Spinal cord (tissue), 10 donors: ENCODE measurements at places on chromosomes 11 and 22. TPM values are rescaled to one million over a fixed set of nuclear protein-coding genes. Genes with fewer than 3 reads are reported as not detected.
A peak's percentile ranks its signal among the peaks of the same experiment; 100 is the strongest.

The PRG3 gene
- polyA plus RNA-seq = not detected

DNA sequence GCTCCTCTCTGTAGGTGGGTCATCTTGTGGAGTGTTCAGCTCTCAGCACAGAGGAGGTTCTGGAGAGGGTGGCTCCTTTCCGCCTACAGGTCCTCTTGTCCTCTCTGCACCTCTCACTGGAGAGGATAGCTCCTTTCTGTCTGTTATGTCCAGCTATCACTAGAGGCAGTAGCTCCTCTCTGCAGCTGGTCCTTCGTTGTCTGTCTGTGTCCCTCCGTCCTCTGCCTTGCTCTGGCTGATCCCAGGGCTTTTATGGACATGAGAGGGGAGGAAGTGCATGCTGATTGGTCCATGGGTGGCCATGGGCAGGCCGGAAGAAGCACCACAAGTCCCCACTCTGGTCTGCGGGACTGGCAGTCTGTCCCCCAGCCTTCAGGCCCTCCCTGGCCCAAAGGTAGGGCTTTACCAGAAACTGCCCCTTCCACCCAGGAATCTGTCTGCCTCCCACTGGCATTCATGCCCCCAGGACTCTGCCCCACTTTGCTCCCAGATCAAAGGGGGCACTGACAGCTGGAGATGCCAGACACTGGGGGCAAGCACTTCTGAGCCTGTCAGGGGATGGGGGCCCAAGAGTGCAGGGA is 38.6 kb upstream of the CALCB start:
- no peak for DNase-seq

The OR4A16 gene
- not detected for polyA plus RNA-seq

DNA sequence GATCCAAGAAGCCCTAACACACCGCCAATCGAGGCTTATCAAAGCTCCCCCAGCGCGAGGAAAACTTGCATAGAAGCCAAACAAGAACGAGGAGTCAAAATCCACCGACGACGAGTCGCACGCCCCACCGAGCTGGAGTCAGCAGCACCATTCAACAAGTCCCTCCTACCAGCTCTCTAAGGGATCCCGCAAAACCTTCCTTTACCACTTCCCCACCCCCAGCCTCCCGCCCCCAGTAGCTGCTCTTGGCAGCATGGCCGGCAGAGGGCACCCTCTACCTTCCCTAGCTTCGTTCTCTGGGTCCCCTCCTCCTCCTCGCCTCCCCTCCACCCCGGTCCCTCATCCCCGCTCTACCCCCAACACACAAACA is 1.4 kb downstream of the BDNF start:
- DNase-seq = no peak

The SLC15A3 gene
- polyA plus RNA-seq = 35.5 TPM

DNA sequence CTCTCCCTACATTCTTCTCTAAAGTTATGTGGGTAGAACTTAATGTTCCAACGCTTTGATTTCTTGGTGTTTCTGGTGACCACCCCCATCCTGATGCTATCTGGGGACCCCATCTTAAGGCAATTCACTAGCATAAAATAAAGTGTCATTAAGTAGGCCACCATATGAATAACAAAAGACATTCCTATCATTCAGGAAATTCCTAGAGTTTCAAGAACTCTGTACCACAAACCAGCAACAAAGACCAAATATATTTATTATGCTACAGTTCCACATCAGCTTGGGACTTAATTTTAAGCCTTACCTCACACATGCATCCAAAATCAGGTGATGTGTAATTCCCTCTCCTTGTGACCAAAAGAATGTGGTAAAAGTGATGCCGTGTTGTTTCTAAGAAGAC is 254.6 kb upstream of the LRRC4C start:
- no peak for DNase-seq

The SLC22A9 gene
- polyA plus RNA-seq = 0.11 TPM

GRCh38 chr11:118620529-118621070 is 13.2 kb downstream of the PHLDB1 start:
- no peak for DNase-seq

DNA sequence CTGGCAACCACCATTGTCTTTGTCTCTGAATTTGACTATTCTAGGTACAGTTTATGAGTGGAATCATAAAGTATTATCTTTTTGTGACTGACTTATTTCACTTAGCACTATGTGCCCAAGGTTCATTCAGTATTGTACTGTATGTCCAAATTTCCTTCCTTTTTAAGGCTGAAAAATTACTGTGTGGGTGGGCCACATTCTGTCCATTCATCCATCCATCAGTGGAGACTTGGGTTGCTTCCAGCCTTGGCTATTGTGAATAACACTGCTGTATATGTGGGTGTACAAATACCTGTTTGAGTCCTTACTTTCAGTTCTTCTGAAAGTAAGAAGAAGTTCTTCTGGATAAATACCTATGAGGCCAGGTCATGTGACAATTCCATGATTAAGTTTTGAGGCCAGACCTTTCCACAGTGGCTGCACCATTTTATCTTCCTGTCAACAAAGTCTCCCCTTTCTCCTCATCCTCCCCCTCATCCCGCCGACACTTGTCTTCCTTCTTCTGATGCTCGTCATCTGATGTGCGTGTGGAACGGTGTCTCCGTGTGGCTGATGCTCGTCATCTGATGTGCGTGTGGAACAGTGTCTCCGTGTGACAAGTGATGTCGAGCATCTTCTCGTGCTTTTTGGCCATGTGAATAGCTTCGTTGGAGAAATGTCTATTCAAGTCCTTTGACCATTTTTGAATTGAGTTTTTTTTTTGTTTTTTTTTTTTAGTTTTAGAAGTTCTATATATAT is 49.5 kb downstream of the SBF1 start:
- DNase-seq = no peak

GRCh38 chr11:114399490-114400215 is 658 bp downstream of the C11orf71 start:
- peak; percentile 35 for DNase-seq

DNA sequence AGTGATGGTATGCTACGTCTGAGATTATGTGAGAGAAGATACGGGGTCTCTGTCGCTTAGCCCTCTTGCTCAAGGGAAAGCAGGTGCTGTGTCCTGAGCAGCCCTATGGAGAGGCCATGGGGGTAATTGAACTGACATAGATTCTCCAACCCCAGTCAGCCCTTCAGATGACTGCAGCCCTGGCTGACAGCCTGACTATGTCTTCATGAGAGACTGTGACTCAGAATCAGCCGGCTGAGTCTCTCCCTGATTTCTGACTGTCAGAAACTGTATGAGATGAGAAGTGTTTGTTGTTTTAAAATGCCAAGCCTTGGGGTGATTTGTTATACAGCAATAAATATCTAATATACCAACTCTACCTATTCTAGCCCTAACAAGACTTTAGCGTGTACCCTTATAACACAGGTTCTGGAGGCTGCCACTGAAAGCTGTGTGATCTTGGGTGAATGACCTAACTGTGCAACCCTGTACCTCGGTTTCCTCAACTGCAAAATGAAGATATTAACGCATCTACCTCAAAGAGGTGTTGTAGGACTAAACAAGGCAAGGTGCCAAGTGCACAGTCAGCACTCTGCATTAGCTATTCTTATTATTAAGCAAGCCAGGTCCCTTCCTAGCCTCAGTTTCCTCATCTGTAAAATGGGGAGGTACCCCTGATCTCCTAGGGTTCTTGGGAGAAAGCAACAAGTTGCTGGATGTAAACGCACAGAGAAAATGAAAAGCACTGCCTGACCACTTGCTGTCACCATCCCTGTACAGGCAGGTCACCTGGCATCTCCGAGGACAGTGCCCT is 24.9 kb downstream of the SLC43A1 start:
- no peak for DNase-seq

The GGT5 gene
- 10.1 TPM for polyA plus RNA-seq

DNA sequence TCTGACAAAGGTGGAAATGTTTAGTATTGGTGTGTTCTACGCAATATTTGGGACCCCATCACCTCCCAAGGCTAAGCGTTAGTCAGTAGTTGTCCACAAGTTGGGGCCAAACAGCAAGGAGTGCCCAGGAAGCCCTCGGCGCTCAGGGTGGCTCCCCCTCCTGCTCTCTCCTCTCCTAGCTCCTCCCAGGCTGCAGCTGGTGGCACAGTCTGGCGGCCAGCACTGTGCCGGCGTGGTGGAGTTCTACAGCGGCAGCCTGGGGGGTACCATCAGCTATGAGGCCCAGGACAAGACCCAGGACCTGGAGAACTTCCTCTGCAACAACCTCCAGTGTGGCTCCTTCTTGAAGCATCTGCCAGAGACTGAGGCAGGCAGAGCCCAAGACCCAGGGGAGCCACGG is 16.8 kb downstream of the CD5 start:
- no peak for DNase-seq

GRCh38 chr22:44097263-44098020 is 73.3 kb downstream of the PARVB start:
- no peak for DNase-seq

- DNase-seq = peak; percentile 81
Measured at GRCh38 chr11:46391578-46392420, at the start of gene CHRM4. Gene CHRM4 (minus strand): TSS chr11:46391776. CDS start chr11:46386557, 5,219 bp downstream.

The TRIM49 gene
- polyA plus RNA-seq = not detected

GRCh38 chr22:33112580-33112979 is 54.4 kb upstream of the SYN3 start:
- DNase-seq = no peak

The PANX2 gene
- polyA plus RNA-seq = 21.6 TPM

The MUC5AC gene
- 0.02 TPM for polyA plus RNA-seq

DNA sequence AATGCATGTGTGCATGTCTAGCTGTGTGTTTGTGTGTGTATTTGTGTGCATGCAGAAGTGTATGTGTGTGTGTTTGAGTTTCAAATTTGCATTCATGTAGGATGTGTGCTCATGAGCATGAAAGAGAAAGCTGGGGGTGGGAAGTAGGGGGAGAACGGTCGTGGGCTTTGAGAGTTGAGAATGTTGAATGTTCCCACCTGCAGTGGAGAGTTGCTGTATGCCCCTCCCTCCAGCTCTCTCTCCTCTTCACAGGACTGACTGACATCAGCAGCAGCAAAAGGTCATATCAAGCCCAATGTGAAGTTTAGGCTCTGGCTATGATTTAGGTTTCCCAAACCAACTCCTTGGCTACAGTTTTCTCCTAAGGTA is 63.8 kb upstream of the RRAS2 start:
- no peak for DNase-seq

The GSTT4 gene
- not detected for polyA plus RNA-seq

- no peak for DNase-seq
Measured at GRCh38 chr22:44698531-44699421, 3.2 kb upstream of the PRR5 start.

The RIC8A gene
- 105 TPM for polyA plus RNA-seq

The SCGB1A1 gene
- polyA plus RNA-seq = 0.69 TPM

DNA sequence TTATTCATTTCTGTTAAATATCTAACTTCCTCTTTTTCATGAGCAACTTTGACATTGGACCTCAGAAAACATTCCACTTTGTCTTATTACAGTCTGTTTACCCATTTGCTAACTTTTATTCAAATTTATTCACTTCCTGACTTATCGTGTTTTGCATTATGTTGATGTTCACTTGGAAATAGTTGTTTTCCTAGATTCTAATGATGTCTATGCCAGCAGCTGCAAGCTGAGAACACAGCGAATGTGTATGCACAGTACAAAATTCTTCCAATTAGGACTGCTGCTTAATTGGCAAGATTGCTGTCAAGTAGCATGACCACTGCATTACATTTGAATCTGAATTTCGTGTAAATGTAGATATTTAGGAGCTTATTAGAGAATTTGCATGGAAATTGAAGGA is 61.5 kb upstream of the GRIA4 start:
- no peak for DNase-seq

The NXPE1 gene
- polyA plus RNA-seq = not detected

DNA sequence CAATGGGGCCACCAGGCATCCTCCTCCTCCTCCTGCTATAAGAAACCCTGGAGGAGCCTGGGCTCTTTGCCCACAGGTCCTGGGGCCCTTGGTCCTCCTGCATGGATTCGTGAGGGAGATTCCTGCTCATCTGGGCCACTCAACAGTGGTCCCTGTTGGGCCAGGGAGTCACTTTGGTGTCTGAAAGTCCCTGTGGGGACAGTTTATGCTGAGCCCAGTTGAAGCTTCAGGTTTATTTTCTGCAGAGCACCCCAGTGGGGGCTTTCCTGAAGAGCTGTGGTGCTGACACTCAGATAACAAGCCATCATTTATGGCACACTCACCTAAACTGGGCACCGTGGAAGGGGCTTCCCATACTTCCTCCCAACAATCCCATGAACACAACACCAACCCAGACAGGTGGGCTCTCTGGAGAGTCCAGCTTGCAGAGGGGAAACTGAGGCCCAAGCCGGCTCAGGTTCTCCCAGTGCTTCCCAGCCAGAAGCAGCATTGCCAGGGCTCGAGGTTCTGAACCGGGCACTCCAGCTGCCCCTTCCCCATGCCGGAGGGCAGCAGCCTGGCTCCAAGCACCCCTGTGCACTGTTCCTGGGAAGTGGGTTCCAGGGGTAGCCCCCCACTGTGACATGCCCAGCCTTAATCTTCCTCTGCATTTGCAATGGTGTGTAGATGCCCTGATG is 91.3 kb downstream of the MYEOV start:
- DNase-seq = no peak

The IGSF9B gene
- polyA plus RNA-seq = 45.4 TPM

DNA sequence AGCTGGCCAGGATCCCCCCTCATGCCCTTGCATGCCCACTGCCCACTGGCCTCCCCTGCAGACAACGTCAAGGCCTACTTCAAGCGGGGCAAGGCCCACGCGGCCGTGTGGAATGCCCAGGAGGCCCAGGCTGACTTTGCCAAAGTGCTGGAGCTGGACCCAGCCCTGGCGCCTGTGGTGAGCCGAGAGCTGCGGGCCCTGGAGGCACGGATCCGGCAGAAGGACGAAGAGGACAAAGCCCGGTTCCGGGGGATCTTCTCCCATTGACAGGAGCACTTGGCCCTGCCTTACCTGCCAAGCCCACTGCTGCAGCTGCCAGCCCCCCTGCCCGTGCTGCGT is 7.9 kb downstream of the AIP start:
- no peak for DNase-seq

- DNase-seq = no peak
Measured at GRCh38 chr11:1299621-1300020, 9.8 kb downstream of the TOLLIP start.

GRCh38 chr11:117827521-117828511 is 3.3 kb upstream of the FXYD2 start:
- no peak for DNase-seq

GRCh38 chr11:5504403-5504921 is 5.3 kb downstream of the UBQLN3 start:
- no peak for DNase-seq

- no peak for DNase-seq
Measured at GRCh38 chr11:617199-617911, 1.6 kb upstream of the IRF7 start.

DNA sequence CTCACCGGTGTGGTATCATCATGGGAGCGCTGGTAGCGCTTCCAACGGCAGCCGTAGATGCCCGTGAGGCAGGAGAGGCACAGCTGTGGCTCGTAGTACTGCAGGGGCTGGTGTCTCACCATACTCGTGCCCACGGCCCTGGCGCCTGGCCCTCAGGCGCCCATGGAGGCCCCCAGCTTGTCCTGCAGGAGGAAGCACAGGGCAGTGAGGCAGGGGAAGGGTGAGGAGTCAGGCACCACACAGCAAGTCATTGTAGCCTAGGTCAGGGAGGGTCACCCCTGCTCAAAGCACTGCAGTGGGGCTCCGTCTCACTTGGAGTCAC is 44.6 kb upstream of the KLHL35 start:
- no peak for DNase-seq

GRCh38 chr22:19983741-19984140 is 32.9 kb downstream of the ARVCF start:
- DNase-seq = peak; percentile 49

GRCh38 chr11:111205632-111206385 is 39.7 kb upstream of the POU2AF2 start:
- DNase-seq = no peak
